ENCODE measurements at places on chromosomes 11 and 22.

- DNase-seq = peak; percentile 88
These were observed 34.1 kb upstream of the GLYATL1 start for GRCh38 chr11:58905011-58905720.

DNA sequence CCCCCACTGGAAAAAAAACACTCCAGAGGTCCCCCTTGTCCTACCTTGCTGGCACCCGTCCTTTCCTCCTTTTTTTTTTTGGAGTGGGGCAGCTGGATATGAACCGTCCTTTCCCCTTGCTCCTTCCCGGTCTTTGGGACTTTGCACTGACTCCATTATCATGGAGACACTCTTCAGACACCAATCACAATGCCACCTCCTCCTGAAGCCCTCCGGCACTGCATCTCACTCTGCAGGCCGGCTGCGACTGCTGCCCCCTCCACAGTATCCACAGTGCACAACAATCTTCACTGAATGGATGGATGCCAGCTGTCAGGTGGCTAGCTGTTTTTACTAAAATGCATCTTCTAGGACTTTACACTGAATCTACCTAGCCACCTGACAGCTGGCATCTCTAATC, 12.7 kb upstream of the RGL4 start:
- no peak for DNase-seq

DNA sequence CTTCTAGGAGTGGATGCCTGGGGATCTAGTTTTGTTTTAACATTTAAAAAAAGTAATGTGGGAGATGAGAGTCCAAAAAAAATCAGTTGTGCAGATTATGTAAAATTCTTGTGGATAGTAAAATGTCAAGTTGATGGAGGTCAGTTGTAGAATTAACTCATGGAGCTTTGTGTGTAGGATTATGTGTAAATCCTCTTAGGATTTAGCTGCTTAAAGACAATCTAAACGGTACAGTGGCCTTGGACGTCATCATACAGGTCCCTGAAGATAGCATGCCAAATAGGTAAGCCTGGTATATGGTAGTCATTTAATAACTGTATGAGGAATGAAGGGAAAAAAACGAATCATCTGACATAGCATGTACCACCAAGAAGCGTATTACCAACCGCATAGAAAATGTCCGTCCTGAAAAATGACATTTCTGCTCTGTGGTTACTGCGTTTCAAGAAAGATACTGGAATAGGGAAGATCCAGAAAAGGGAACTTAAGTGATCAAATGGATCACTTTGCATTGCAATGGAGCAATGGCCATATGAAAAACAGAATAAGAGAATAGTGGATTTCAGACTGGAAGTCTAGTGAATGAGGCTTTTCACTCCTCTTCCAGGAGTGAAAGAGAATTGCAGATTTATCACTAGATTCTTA, 61.3 kb downstream of the BCL2L13 start:
- DNase-seq = no peak

GRCh38 chr11:75337195-75337654, 14.2 kb downstream of the ARRB1 start:
- no peak for DNase-seq

DNA sequence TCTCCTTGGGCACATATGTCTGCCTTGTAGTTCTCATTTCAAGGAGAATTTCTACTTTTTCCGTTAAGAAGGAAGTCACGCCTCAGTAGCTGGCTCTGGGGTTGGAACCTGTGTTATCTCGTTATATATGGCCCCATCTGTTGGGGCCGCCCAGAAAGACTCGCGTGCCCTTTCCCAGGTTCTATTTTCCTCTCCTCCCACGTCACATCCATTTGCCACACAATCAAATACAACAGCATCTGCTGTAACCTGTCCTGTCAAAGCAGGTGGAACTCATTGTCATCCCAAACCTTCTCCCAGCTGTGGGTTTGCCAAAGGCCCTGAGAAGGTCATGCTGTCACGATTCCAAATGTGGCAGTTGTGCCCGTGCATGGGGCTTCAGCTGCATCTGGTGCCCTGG, 213.1 kb upstream of the ZBED5 start:
- DNase-seq = no peak

- DNase-seq = peak; percentile 61
These were observed 107.3 kb downstream of the BRD1 start for GRCh38 chr22:49720279-49720959.

DNA sequence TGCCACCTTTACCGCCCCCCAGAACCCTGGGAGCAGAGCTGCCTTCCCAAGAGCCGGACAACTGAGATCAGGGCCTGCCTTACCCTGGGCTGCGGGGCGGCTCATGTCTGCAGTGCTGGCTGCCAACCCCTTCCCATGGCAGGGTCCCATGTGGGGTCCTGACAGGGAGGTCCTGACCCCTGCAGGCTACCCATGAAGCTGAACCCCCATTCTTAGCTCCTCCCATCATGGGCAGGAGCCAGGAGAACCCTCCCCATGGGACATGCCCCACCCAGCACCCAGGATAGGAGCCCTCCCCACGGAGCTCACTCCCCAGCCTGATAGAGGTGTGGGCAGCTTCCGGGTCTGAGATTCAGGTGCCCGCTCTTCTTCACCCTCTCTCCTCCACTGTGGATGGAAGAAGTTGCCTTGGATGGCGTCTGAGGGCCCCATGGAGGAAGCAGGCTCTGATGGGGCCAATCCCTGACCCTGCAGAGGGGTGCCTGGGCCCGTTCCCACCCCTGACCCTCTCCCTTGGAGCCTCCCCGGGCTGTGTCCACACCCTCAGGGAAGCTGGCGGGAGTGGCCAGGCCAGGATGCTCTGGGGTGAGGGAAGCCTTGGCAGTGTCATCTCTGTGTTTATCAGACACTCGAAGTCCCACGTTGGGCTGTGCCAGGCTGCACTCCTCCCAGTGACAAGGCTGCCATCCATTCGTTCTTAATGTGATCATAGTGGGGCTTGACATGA, 1508.2 kb downstream of the BRD1 start:
- peak; percentile 59 for DNase-seq

DNA sequence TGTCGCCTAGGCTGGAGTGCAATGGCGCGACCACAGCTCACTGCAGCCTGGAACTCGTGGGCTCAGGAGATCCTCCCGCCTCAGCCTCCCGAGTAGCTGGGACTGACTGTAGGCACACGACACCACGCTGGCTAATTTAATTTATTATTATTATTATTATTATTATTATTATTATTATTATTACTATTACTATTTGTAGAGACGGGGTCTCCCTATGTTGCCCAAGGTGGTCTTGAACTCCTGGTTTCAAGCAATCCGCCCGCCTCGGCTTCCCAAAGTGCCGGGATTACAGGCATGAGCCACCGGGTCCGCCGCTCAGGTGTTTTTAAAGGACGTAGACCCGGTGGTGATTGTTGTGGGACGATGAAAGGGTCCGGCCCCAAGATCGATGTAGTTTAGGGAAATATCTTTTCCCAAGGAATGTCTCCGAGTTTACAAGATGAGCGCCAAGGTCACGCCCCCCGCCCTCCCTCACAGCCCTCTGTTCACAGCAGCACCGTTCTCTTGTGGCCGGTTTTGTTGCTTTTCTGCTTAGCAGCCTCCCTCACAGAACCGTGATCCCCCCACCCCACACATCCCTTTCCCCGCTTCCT, 728 bp upstream of the POGLUT3 start:
- DNase-seq = no peak

GRCh38 chr22:25777411-25777810, 35.4 kb downstream of the MYO18B start:
- peak; percentile 0 for DNase-seq

DNA sequence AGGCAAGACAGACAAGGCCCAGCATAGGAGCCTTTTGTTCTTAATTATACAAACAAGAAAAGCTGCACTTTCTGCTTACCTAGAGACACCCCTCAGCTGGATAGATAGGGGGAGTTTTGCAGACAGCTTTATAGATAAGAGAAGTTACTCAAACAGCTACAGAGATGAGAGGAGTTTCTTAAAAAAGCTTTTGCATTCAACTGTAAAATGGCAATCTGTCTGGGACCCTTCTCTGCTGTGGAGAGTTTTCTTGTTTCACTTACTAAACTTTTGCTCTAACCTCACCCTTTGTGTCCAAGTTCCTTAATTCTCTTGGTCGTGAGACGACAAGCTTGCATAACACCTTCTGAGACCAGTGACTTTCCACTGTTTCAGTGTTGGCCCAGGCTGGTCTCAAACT, 103.8 kb upstream of the CHORDC1 start:
- DNase-seq = no peak

DNA sequence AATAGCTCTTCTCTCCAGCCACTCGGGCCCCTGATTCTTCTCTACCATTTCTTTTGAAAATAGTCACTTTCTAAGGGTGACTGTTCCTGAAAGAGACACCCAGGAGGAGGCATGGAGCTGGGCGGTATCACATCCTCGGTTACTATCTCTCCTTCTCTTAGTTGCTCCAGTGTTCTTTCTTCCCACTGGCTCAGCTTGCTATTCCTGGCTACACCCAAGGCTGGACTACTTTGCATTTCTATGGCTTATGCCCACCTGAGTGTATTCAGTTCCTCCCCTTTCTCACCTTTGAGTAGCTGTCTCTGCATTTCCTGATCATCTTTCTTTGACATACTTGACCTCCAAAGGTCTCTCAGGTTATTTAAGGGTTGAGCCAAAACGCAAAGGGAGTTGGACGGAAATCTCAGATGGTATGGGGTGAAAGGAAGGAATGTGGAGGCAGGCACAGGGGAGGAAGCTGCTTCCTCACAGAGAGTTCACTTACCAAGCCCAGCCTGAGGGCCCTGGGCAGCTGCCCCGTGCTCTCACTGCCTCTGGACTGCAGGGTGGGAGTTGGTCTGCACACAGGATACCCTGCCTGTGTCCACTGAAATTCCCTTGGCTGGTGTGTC, 155.7 kb downstream of the SNX19 start:
- no peak for DNase-seq

DNA sequence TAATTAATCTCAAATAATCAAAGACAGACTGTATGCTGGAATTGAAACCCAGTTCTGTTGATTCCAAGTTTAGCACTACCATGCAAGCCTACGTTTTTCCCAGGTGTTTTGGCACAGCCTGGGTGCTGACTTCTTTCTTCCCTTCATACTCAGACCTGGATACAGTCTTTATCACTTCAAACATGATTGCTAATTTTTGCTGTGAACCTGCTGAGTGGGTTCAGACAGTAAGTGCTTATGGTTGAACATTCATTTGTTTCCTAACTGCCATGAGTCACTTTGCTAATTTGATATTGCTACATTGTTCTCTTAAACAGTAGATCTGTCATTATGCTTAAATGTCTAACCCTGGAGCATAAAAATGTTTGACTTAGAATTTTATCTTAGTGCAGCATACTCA, 12.2 kb downstream of the PAAF1 start:
- no peak for DNase-seq

GRCh38 chr11:92393218-92393617, 168.6 kb downstream of the FAT3 start:
- peak; percentile 25 for DNase-seq

GRCh38 chr11:28483072-28483867, 375.1 kb downstream of the METTL15 start:
- no peak for DNase-seq

DNA sequence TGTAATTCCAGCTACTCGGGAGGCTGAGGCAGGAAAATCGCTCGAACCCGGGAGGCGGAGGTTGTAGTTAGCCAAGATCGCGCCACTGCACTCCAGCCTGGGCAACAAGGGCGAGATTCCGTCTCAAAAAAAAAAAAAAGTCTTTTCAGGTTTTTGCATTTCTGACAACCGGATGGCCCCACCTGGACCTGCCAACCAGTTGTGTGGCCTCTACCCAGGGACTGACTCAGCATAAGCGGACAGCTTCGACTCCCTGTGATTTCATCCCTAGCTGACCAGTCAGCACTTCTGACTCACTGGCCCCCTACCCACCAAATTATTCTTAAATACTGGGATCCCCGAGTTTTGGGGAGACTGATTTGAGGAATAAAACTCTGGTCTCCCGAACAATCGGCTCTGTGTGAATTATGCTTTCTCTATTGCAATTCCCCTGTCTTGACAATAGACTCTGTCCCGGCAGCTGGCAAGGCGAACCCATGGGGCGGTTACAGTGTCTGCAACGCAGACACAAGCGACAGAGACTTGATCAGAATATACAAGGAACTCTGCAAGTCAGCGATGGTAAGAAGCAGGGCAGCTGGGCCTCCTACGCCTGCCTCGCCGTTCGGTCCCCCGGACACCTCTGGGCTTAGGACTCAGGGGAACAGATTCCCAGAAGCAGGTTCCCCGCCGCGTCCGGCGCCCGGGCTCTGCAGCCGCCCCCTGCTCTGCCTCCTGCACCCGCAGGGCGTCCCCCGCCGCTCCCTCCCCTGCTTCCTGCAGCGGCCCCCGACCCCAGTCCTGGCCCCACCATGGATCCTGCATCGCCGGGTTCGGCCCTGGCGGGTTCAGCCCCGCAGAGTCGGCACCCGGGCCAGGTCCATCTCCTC, 741 bp upstream of the TALDO1 start:
- peak; percentile 59 for DNase-seq

DNA sequence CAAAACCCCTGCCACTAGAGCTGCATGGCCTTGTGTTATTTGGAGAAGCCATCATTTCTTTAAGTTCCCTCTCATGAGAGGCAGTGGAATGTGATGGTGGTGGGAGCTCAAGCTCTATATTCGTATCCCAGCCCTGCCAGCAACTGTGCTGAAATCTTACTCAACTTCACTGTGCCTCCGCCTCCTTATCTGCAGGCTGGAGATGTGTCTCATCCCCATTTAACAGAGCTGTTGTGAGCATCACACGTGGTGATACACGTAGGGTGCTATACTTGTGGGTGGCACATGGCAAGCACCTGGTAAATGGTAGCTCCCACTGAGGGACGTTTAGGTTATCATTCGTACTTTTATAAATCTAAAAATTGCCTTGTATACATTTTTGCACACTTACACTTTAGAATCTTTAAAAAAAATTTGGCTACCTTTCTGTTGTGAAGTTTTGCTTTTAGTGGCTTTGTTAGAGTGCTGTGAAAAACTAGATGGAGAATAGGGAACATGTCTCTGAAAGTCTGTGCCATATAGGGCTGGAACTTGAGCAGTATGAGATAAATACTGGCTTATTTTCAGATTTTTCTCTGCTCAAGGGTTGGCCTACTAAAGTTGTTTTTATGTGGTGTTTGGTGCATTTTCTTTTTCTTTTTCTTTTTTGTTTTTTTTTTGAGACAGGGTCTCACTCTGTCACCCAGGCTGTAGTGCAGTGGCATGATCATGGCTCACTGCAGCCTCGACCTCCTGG, 23.2 kb downstream of the TNRC6B start:
- DNase-seq = peak; percentile 76

GRCh38 chr22:46522797-46523196, 14.6 kb downstream of the CELSR1 start:
- DNase-seq = no peak

GRCh38 chr11:105179542-105180278, 40.1 kb upstream of the CARD18 start:
- DNase-seq = no peak
